ENCODE measurements at places on chromosomes 6 and 20.

- no peak for DNase-seq
Observed at GRCh38 chr6:154123155-154123956, 84.3 kb downstream of the OPRM1 start.

DNA sequence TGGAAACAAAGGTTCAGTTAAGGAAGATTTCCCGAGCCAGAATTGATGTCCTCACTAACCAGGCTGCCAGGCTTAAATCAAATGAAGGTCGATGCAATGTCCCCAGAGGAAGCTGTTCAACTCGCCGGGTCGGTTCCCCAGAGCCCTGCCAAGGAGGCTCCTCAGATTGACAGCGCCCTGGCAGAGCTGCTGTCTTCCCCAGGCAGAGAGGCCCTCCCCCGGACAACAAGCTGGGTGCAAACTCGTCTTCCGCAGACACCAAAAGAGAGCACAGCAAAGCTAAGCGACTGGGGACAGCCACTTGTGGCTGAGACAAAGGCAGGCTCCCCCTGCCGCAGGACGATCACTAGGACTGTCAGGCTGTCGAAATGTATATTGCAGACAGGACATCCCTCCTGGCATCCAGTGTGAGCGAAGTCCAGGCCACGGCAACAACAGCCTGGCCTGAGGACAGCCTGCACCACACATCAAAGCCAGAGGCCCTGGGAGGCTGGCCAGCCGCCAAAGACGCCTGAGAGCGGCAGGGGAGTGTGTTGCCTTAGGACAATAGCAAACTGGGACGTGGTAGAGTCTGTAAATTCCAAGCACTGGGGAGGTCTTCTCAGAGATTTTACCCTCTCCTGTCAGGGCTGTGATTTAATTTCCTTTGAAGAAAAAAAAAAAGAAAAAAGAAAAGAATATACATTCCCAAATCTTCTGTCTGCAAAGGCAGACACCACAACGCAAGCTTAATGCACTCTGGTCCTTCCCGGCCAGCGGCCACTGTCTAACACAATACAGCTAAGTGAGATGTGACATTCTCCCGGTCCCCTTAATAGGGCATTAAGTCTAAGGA, 99.1 kb downstream of the HIVEP2 start:
- peak; percentile 87 for DNase-seq

- DNase-seq: no peak
Observed at GRCh38 chr6:152378169-152378568, 259.0 kb downstream of the SYNE1 start.

DNA sequence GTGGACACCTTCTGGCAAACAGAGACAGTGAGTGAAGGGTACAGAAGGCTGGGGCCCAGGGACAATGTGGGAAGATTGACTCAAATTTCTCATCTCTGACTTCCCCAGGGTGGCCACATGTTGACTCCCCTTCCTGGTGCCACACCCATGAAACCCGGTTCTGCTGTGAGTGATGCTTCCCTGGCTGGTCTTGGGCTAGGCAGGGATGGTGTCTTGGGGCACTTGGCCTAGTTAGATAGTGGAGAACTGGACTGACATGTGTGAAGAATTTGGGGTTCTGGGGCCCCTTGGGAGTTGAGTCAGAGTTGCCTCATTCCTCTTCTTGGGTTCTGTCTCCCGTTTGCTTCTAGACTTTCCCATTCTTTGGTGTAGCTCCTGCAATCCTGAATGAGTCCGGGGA, 34.2 kb downstream of the GSS start:
- no peak for DNase-seq

GRCh38 chr6:138722425-138723371, 50.9 kb upstream of the CCDC28A start:
- DNase-seq: no peak

GRCh38 chr6:87494761-87495422, 22.1 kb downstream of the SLC35A1 start:
- DNase-seq: no peak

- DNase-seq: no peak
Observed at GRCh38 chr6:31574106-31575061, 981 bp upstream of the TNF start.

DNA sequence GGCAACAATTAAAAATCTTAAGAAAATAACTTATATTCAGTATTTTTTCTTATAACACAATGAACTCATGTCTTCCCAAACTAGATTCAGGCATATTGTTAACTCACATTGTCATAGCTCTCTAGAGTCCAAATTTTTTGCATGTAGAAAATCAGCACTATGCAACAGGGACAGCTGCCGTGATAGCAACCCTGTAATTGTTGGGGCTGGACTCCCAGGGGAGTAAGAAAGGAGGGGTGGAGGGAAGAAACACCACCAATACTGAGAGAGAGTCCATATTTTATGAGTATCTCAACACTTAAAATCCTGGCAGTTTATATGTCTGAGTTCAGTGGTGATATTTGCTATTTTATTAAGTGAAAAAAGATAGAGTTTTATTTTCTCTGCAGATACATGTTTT, 89.6 kb upstream of the HS3ST5 start:
- DNase-seq: no peak

DNA sequence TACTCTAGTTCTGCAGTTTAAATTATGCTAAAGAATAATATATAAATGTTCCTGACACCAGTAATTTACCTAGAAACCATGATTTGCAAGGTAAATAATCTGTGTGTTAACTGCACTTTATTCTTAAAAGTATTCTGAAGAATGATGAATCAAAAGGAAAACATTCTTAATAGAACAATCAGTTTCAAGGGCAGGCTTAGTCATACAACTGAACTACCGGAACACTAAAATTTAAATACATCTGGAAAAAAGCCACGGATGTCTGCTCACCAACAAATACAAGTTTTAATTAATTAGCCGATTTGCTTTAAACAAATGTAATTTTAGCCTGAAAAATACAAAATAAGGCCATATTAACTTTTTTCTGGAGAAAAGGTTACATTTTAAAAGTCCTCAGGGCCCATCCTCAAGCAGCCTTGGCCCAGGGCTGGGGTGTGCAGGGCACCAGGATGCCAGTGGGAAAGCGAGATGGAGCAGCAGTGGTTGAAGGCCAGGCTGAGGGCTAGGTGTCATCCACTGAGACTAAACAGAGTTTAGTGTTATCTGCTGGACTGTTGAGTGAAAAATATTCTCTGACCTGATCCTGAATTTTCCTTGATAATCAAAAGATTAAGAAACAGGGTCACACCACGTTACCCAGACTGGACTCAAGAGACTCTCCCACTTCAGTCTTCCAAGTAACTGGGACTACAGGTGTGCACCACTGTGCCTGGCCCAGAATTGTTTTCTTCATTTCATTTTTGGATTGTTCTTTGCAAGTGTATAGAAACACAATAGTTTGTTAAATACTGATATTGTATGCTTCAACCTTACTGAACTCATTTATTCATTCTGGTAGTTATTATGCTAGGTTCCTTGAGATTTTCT, 88.2 kb upstream of the DST start:
- DNase-seq: no peak

DNA sequence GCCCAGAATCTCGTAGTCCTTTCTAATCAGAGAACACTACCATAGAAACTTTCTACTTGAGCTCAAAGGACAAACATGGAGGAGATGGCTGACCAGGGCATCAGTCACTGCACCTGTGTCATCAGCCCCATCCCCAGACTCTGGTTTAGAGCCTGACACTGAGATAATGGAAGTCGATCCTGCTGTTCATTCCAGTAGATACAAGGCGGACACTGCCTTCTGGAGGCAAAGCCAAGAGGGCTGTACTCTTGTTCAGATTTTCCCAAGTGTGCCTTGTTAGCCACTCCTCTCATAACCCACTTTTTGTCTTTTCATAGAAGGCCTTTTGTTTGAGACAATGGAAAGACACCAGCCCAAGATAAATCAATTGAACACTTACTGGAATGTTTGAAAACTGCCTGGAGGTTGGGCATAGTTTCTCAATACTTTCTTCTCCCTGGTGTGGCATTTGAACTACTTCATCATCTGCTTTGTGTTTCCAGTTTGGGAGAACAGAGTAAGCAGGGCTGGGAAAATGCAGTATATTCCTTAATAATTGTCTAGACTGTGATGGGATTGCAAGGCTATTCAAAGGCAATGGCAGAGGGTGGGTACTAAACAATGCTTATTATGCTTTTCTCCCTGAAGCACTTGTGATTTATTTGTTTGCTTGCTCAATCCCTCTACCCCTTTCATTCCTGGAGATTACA, 99.7 kb downstream of the CLIC5 start:
- no peak for DNase-seq

DNA sequence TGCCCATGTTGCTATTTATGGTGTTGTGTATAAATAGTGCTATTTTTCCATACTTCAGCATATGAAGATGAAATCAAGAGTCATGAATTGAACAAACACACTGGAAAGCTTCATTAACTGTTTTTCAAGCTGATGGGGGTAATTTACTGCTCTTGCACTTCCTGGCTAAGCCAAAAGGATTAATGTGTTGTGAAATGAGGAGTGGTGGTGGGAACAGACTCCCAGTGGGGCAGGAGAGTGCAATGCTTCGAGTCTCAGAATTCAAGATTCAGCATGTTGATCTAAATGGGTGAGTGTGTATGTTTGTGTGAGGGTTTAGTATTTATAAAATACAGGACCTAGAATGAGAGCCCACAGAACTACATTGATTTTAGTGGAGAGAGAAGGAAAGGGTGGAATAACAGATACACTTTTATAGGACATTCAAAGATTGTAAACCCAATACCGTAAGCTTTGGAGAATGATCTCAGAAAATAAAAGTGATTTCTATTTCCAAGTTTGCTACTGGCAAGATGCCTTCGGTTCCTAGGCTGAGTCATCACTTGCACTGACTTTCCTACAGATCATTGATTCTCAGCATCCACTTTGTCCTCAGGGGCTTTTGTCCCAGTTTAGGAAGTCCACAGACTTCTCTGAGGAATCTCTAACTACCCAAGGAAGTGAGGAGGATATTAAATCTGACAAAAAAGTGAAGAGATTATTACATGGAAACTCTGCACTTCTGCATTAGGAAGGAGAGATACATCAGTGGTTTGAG, 303.6 kb downstream of the TRDN start:
- no peak for DNase-seq

DNA sequence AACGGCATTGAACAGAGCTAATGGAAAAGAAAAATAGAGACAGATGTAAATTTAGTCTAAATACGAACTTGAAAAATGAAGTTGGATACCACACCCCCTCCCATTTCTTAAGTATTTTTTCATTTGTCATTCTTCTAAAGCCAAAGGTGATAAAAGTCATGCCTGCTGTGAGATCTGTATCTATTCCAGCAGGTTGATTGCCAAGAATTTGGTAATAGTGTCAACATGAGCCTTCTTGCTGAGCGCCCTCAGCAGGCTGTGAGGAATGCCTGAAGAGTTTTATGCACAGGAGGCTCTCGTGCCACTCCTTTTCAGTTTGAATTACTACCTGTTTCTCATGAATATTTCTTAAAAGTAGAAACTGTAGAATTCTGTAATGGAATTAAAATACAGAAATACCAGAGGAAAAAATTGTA, 165.4 kb downstream of the QKI start:
- DNase-seq: no peak

DNA sequence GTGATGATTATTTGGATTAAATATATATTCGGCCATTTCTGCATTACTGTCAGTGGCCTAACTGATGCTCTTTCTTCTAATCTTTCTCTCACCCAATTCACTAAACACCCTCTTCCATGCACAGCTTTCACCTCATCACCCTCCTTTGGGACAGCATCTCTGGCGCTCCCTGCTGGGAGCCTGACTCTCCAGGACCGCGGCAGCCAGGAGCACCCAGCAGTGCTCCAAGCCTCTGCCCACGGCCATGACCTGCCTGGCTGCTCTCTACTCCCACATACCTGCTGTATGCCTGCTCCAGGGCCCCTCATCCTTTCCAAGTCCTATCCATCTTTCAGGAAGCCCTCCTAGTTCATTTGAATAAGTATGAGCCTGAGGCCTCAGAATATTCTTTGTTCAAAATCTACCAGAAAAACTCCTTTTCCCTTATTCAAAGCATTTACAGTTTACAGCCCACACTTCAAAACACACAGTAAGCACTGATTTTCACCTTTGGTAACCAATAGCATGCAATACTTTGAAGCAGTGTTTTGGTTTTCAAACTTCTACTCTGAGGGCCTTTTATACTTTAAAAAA, 15.2 kb downstream of the CTCFL start:
- no peak for DNase-seq

DNA sequence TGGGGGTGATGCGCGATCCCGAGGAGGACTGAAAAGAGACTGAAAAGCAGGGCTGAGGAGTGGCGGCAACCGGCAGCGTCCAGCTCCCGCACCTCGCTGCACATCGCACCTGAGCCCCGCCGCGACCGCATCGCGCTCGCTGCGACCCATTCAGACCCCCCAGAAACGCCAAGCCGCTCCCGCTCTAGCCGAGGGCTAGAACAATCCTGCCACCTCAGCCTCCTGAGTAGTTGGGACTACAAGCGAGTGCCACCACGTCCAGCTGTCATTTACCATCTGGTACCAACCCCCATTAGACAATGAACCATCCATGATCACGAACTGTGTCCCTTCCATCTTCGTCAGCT, 33.2 kb downstream of the HLA-A start:
- no peak for DNase-seq

GRCh38 chr20:43542161-43542560, 16.7 kb upstream of the SGK2 start:
- DNase-seq: peak; percentile 21

- no peak for DNase-seq
Observed at GRCh38 chr6:13872681-13873080, 52.1 kb upstream of the RNF182 start.

- no peak for DNase-seq
Observed at GRCh38 chr6:95093154-95093553, 484.2 kb upstream of the MANEA start.

DNA sequence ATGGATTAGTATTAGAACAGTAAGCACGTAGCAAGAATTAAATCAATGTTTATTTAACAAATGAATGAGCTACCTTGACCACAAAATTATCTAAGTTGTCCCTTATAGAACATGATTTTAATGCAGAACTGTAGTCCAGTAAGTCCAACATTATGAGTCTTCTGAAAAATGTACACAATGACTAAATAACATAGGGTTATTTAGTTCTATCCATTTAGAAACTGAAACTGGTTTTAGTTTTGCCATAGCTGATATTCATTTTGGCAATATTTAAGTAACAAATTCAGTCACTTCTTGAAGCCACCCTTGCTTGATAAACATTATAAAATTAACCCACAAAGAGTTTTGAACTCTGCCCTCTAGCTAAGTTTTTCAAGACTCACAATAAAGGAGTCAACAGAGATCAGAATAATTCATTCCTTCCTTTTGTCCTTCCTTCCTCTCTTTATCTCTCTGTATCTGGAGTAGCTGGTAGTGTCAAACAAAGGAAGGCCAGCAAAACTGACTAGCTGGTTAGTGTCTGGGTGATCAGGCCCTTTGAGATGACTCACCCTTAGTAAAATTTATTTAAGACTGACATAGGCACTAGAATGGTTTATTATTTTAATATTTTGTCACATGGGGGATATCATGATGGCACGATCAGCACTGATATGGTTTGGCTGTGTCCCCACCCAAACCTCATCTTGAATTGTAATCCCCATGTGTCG, 115.1 kb downstream of the BTBD9 start:
- no peak for DNase-seq

DNA sequence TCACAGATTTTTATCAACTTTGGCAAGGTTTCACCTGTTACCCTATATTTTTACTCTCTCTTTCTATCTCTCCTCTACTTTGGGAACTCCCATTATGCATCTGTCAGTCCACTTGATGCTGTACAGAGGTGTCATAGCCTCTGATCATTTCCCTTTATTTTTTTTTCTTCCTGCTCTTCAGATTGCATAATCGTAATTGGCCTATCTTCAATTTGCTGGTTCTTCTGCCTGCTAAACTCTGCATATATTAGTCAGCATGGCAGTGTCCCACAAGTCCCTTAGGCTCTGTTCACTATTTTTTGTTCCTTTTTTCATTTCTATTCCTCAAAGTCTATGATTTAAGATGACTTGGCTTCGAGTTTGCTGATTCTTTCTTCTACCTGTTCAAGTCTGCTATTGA, 44.7 kb upstream of the MICB start:
- DNase-seq: no peak

All from tibial artery (tissue), 4 donors.